ENCODE measurements at places on chromosomes 5 and 9. TPM values are rescaled to one million over a fixed set of nuclear protein-coding genes. Genes with fewer than 3 reads are reported as not detected.

Gene PCDHA3
- total RNA-seq = 0.17 TPM

Gene SLC1A3
- total RNA-seq = 8.3 TPM

Gene KIF12
- total RNA-seq = not detected

Gene MYMK
- not detected for total RNA-seq

Gene FREM1
- 0.17 TPM for total RNA-seq

Gene STK10
- total RNA-seq = 28.6 TPM

Gene OTULINL
- 0.17 TPM for total RNA-seq

Gene ZNF354C
- total RNA-seq = 7.9 TPM

Gene IL3
- not detected for total RNA-seq

Gene TPM2
- 967 TPM for total RNA-seq

Data from smooth muscle cell of trachea (primary cell).